Natural killer cell treated with Interleukin-12 subunit alpha and Interleukin-12 subunit beta and Interleukin-15 and Interleukin-18, amount 100 ng/mL, for 72 hours (primary cell): ENCODE measurements at places on chromosomes 1 and 21. TPM values are rescaled to one million over a fixed set of nuclear protein-coding genes. Genes with fewer than 3 reads are reported as not detected.

IGSF5 gene
- total RNA-seq: not detected

REN gene
- total RNA-seq: not detected

MDM4 gene
- 104 TPM for total RNA-seq

GPATCH2 gene
- 14.4 TPM for total RNA-seq

ADORA1 gene
- not detected for total RNA-seq

RGS16 gene
- total RNA-seq: 33.0 TPM

DNA sequence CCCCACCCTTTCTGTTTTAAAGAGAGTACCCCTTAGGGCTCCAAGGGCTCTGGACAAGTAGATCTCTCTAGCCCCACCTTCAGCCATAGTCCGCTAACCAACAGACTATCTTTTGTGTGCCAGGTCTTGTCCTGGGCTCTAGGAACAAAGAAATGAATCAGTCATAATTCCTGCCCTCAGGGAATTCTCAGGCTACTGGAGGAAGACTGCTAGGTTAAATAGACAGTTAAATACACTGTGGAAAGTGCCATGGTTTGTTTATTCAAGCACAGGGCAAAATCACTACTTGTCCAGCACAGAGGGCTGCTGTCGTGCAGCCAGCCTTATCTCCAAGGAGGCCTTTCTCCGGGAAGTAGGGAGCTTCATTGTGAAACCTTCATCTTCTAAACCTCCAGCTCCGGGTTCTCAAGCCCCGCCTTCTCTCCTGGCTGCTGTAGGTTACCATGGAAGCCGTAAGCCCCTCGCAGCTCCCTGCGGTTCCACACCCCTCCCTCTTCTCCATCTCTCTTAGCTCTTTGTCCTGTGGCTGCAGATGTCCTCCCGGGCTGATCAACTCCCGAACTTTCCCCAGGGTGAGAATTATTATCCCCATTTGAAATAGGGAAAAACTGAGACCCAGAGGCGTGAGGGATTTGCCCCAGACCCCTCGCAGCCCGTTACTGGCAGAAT is 29.8 kb downstream of the SHISAL2A start:
- no peak overlapping the region for H3K27ac ChIP-seq
- peaks cover 5% of the 10 kb centered on the region for H3K4me1 ChIP-seq
- no peaks in the 10 kb centered on the region for H3K36me3 ChIP-seq
- H3K27me3 ChIP-seq: no peaks in the 10 kb centered on the region

DNA sequence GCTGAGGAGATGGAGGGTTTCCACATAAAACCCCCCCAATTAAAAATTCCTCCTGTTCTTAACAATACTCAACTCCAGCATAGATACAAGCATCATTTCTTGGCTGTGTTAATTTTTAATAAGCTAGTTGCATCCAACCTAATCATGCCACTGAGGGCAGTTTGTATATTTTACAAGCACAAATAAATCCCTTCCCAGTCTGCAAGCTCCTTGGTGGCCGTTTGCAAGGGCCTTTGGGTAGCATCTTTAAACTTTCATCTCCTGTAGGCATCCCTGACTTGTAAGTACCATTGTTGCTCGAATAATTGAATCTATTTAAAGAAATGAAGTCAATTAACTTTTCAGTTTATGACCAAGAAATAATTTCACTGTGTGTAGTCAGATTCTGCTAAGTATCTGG is 103.5 kb upstream of the AJAP1 start:
- no peak overlapping the region for H3K27ac ChIP-seq
- H3K27me3 ChIP-seq: peaks cover 13% of the 10 kb centered on the region
- H3K4me1 ChIP-seq: no peaks in the 10 kb centered on the region
- no peak for DNase-seq
- H3K36me3 ChIP-seq: no peaks in the 10 kb centered on the region
- H3K4me3 ChIP-seq: no peak overlapping the region

GRCh38 chr21:44736291-44737004 is 25.1 kb upstream of the TSPEAR start:
- H3K4me1 ChIP-seq: no peaks in the 10 kb centered on the region
- H3K36me3 ChIP-seq: no peaks in the 10 kb centered on the region
- no peak for DNase-seq
- H3K27me3 ChIP-seq: peaks cover 6% of the 10 kb centered on the region
- H3K27ac ChIP-seq: no peak overlapping the region

DNA sequence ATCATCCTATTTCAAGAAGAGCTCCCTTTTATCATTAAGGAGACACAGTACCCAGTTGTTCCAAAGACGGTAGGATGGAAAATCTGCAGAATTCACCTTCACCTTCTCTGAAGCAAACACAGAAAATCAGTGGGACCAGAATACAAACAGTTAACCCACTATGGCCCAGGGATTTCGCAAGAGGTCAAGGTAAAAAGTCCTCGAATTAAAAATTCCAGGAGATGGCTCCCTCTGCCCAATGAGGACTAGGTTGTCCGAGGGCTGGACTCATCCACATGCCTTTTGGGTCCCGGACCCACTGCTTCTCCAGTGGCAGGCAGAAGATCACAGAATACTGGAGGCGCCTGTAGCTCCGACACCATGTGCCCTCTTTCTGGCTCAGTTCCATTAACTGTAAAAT is 42.9 kb downstream of the RCAN1 start:
- H3K27me3 ChIP-seq: no peaks in the 10 kb centered on the region
- H3K36me3 ChIP-seq: peaks cover 12% of the 10 kb centered on the region
- no peak for DNase-seq
- H3K4me3 ChIP-seq: no peak overlapping the region
- H3K27ac ChIP-seq: no peak overlapping the region

DNA sequence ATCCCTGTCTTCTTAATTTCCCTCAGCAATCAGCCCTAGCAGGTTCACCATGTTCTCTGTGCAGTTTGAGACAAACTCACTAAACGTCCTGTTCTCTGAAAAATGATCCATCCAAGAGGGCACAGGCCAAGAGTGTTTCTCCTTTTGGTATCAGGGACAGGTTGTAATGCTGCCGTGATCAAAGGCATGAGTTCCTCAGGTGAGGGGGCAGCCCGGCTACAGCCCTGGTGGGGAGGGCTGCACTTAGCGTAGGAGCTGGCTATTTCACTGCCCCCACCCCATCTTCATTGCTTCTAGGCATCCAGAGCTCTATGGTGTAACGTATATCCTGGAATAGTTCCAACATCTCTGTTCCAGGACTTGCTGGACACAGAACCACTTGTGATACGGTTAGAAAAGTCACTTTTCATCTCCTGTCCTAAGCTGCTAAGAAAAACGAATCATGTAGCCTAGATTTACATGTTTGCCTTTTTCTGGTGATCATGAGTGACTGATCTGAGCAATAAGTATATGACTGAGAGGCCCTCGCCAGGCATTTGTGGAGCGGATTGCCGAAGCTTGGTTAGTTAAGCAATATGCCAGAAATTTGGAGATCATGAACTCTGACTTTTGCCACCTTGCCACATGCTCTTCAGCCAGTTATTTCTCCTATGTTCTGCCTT is 41.1 kb upstream of the SRP9 start:
- no peaks in the 10 kb centered on the region for H3K36me3 ChIP-seq
- H3K27ac ChIP-seq: no peak overlapping the region
- no peaks in the 10 kb centered on the region for H3K4me1 ChIP-seq
- DNase-seq: no peak
- H3K27me3 ChIP-seq: no peaks in the 10 kb centered on the region
